ENCODE measurements at places on chromosomes 7 and 10. TPM values are rescaled to one million over a fixed set of nuclear protein-coding genes. Genes with fewer than 3 reads are reported as not detected.

- DNase-seq, result no peak
Observed at GRCh38 chr7:106371629-106372028, 86.8 kb upstream of the NAMPT start.

- peak; percentile 59 for DNase-seq
Observed at GRCh38 chr7:116500078-116500853, 728 bp downstream of the CAV2 start.

CADPS2 gene
- 8.6 TPM for total RNA-seq

GRCh38 chr10:16195178-16195769, 241.5 kb upstream of the PTER start:
- DNase-seq, result no peak

DNA sequence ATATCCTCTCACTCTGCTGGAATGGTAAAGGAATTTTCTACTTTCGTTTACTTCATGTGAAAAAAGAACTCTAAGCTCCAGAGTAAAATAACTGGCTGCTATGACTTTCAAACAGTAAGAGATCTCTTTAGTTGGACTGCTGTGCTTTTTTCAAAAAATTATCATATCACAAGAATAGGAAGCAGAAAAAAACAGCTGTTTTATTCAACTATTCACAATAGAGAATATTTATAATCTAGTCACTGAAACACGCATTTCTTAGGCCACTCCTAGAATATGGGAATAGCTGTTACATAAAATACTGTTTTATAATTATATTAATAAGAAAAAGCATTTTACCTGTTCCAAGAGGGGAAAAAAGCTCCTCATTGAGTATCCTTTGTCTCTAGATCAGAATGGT, 29.7 kb downstream of the NOC3L start:
- DNase-seq, result no peak

DNA sequence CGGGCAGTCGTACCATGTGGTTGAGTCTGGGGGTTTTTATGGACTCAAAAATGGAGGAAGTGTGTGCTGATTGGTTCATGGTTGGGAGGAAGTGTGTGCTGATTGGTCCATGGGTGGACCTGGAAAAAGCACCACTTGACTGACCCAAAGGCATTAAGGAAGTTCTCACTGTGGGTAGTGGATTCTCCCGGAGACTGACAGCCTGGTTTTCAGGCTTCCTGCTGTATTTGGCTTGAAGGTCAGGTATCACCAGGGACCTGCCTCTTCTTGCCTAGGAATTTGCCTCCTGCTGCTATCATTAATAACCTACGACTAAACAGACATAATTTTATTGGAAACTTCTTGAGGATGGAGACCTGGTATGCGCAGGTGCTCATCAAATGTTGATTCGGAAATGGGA, 268.8 kb upstream of the LRGUK start:
- no peak for DNase-seq

- peak; percentile 25 for DNase-seq
Observed at GRCh38 chr10:117363028-117363427, 12.2 kb downstream of the PDZD8 start.

DNA sequence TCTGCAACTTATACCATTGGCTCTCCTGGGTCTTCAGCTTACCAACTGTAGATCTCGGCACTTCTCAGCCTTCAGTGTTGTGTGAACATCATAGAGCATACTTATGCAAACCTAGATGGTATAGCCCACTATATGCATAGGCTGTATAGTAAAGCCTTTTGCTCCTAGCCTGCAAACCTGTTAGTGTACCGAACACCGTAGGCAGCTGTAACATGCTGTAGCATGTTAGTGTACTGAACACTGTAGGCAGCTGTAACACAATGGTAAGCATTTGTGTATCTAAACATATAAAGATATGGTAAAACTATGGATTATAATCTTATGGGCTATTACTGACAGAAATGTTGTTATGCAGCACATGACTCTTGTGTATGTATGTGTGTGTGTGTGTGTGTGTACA, 256.9 kb downstream of the WDR11 start:
- DNase-seq, result no peak

DNA sequence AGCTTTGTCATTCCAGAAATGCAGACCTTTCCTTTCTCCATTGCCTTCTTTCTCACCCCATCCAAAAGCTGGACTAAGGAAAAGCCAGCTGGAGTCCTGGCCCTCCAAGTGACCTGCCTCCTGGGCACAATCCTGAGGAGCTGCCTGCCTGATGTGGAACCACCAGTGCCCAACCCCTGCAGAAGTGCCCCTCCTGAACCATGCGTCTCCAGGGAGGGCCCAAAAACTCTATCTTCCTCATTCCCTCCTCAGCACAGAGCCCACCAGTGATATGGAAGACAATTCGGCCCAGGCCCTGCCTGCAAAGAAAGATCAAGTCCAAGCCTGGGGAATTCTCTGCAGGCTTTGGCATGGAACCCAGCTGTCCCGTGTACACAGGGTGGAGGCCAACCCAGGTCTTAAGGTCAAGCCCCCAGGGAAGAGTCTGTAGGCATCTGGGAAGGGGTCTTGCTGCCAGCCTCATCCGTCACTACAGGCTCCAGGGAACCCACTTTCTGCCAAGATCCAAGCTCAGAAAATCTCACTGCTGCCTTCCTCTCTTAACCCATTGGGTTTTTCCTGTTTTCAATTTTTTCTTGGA, 3.5 kb upstream of the GRID1 start:
- no peak for DNase-seq

TMEM140 gene
- total RNA-seq, result 0.81 TPM

MSMB gene
- not detected for total RNA-seq

PIP gene
- total RNA-seq, result not detected

SEMA3E gene
- 0.34 TPM for total RNA-seq
